Activated CD4-positive, alpha-beta T cell treated with anti-CD3 and anti-CD28 coated beads for 1 hour (primary cell): ENCODE measurements at places on chromosomes 7 and 10.

GRCh38 chr7:43630482-43630881 lies 47.6 kb downstream of the STK17A start:
- DNase-seq = no peak

- no peak for DNase-seq
Observed at GRCh38 chr7:7443806-7444350, 91.8 kb downstream of the COL28A1 start.

- DNase-seq = no peak
Observed at GRCh38 chr7:86773309-86773708, 129.6 kb downstream of the GRM3 start.

GRCh38 chr10:25852364-25852941 lies 81.6 kb upstream of the MYO3A start:
- no peak for DNase-seq

DNA sequence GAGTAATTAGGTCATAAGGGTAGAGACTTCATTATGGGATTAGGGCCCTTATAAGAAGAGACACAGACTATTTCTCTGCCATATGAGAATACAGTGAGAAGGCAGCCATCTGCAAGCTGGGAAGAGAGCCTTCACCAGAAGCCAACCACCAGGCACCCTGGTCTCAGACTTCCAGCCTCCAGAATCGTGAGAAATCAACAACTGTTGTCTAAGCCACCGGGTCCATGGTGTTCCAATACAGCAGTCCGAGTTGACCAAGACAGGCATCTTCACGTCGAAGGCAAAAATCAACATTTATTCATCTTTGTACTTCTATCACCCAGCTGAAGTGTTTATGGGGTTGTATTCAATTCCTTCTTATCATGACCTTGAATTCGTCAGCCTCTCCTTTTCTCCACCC lies 5.3 kb downstream of the TUBAL3 start:
- DNase-seq = no peak

GRCh38 chr10:73872190-73872710 lies 2.1 kb downstream of the CAMK2G start:
- no peak for DNase-seq

GRCh38 chr7:135756191-135756590 lies 7.6 kb upstream of the FAM180A start:
- no peak for DNase-seq

DNA sequence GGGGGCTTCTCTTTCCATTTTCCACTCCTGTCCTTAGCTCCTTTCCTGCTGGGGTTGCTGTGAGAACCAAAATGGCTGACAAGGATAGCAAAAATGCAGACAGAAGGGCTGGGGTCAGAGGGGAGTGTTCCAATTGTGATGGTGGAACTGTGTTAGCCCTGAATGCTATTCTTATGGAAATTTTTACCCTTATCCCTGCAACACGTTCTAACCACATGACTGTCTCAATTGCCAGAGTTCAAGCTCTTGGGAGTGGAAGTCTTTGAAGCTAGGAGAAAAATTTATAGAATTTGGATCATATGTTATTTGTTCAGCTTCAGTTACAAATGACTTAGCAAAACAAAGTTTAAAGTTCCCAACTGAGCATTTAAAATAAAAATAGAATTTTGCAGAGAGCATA lies 134.1 kb downstream of the ADCYAP1R1 start:
- DNase-seq = no peak

- no peak for DNase-seq
Observed at GRCh38 chr10:100528921-100529474, 673 bp downstream of the NDUFB8 start.

- DNase-seq = no peak
Observed at GRCh38 chr10:95097805-95098204, 28.5 kb upstream of the CYP2C8 start.

DNA sequence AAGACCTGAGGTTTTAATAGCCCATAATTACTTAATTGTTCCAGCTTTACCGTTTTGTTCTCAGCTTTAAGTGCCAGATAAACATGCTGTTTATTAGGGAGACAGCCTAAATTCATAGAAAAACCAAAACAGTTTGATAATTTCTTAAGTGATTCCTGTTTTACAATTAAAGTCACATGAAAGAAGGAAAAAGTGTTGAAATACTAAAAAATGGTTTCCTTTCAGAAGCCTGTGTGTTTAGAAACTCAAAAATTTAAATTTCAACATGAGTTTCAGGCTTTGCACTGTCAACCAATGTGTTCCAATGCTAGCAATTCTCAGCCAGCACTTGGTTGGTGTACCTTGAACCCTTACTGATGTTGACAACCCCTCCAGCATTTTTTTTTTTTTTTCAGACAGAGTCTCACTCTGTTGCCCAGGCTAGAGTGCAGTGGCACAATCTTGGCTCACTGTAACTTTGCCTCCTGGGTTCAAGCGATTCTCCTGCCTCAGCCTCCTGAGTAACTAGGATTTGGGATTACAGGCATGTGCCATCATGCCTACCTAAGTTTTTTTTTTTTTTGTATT lies 135.3 kb downstream of the ICA1 start:
- no peak for DNase-seq
